ENCODE measurements at places on chromosomes 2 and 18. TPM values are rescaled to one million over a fixed set of nuclear protein-coding genes. Genes with fewer than 3 reads are reported as not detected.

DNA sequence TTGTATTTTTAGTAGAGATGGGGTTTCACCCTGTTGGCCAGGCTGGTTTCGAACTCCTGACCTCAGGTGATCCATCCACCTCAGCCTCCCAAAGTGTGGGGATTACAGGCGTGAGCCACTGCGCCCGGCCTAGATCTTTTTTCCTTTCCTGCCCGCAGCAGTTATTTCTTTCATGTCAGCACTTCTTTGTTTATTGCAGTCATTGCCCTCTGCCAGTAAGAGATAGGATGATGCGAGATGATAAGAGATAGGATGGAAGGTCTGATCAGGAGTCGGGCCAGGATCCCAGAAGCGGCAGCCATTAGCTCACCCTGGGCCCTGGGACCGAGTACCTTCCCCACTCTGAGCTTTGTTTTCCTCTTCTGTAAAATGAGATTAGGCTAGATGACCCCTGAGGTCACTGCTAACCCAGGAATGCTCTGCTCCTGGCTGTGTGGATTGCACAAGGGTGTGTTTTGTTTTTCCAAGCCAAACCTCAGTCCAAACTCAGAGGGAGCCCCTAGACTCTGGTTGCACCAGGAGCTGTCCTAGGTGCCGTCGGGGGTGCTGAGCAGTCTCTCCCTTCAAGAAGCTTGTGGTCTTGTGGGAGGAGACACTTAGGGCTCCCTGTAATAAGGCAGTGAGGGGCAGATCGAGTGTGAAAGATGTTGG is 63.3 kb downstream of the LPIN1 start:
- DNase-seq = no peak

GRCh38 chr2:236338495-236339184 is 74.4 kb upstream of the ASB18 start:
- DNase-seq = no peak

DNA sequence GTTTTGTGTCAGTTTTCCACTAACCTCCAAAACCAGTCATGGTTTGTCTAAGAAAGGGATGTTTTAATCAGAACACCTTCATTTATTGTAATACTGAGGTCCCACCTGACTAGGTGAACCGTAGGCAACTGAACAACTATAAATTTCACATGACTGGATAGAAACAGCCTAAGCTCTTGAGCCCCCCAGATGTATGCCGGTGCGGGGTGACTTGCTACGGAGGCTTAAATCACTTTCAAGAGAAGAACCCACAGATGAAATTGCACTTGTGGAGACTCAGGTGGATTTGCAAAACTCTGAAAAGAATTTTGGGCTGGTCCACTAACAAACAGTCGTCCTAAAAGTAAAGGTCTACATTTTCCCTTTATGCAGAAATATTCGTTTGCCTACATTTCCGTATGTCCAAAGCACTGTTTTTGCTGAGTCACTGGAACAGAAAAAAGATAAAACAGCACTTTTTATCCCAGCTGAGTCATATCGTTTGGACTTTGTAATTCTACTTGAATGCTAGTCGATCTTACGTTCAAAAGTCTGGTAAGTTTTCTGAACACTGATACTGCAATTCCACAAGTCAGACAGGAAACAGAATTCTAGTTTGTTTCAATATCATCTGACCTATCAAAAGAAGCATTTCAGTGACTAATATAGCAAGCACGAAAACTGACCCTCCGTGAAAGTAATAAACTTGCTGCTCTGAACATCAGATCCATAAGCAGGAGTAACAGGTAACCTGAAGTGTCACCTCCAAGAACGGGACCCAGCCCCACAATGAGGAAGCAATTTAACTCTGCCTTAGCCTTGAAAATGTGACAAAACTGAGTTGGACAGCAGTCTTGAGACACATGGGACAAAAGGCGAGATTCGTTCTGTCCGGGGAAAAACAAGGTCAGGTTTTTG is 18.1 kb downstream of the ZNF516 start:
- no peak for DNase-seq

DNA sequence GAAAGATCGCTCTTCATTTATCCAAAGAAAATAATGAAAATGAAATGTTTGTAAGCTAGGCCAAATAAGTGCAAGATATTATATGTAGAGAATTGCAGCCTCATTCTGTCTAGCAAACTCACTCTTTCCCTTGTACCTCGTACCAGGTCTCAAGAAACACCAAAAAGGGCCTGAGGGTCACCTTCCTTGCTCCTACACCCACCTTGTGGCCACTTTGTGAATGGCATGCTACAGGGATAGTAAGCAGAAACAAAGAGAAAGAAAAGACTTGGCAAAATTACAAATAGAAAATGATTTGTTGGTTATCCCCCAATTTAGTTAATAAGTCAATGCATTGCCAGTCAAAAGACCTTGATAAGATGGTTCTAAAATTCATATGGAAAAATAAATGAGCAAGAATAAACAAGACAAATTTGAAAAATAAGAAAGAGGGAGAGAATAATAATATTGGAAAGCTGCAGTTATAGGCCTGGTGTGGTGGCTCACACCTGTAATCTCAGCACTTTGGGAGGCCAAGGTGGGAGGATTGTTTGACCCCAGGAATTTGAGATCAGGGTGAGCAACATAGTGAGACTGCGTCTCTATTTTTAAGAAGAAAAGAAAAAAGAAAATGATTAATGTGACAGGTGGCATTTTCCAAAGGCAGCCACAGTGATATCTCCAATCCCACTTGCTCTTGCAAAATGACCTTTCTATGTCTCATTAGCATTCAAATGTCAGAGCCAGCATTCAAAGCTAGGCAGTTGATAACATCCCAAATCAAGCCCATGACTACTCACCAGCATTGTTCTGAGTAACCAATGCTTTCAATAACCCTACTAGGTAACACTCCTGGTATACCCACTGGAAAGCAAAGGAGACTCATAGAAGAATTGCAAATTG is 38.8 kb upstream of the BMP10 start:
- DNase-seq = no peak

SELENOI gene
- total RNA-seq = 17.6 TPM

LYG2 gene
- not detected for total RNA-seq

SNTG2 gene
- total RNA-seq = 0.73 TPM

ASB18 gene
- 0.54 TPM for total RNA-seq
